ENCODE measurements at places on chromosomes 6 and 20. TPM values are rescaled to one million over a fixed set of nuclear protein-coding genes. Genes with fewer than 3 reads are reported as not detected.

- DNase-seq, result no peak
Measured at GRCh38 chr6:49557177-49557576, 6.7 kb downstream of the C6orf141 start.

GRCh38 chr6:40997234-40997957 is 41.6 kb downstream of the UNC5CL start:
- DNase-seq, result no peak

DNA sequence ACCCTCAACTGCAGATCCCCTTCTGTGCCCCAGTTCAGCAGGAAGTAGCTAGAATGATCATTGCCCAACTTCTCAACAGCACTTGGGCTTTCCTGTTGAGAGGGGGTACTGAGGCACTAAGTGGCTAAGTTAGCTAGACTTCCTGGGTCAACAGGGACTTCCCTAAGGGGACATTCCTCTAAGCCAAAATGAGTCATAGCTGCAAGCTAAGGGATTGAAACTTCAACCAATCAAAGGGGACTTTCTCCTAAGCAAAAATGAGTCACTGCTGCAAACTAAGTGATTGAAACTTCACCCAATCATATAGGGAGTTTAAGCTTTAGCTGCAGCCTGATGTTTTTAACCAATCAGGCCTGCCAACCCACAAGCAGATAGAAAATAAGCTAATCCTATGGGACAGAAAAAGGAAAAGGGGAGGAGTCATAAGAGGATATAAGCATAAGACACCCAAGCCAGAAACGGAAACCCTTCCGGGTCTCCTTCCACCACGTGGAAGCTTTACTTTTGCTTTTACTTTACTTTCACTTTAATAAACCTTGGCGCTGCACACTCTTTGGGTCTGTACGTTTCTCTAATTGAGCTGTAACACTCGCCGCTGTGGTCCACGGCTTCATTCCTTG is 659.0 kb upstream of the HS3ST5 start:
- no peak for DNase-seq

DNA sequence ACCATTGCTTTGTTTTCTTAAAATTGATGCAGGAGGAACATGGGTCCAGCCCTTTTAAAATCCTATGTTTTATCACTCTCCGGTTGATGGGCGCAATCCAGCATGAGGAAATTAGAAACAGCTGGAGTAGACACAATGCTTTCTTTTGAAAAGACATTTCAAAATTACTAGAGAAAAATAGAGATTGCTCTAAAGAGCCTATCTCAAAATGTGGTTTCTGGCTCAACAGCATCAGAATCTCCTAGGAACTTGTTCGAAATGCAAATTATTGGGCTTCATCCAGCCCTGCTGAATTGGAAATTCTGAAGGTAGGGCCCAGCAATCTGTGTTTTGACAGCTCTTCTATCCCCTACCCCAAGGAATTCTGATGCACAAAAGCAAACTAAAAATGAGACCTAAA is 190.8 kb upstream of the BMP2 start:
- no peak for DNase-seq

DNA sequence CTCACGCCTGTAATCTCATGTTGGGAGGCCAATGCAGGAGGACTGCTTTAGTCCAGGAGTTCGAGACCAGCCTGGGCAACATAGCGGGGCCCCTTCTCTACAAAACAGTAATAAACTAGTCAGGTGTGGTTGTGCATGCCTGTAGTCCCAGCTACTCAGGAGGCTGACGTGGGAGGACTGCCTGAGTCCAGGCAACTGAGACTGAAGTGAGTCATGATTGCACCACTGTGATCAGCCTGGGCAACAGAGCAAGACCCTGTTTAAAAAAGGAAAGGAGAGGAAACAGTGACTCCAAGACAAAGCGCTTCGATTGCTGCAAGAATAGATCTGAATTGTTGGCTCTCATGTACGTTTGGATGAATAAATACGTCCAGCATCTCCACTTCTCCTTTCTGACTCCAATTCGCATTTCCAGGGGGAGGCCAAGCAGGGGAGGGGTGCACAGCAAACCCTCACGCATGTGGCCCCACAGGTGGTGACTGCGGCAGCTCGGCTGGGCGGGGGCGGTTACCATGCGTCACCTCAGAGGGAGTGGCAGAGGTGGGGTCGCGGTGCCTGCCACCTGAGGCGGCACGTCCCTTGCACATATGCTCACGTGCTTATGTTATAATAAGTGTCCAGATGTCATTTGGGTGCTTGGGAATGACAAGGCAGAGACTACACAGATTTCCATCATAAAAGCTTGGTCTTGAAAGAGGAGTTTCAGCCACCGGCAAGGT is 95.1 kb upstream of the MPC1 start:
- DNase-seq, result no peak

DNA sequence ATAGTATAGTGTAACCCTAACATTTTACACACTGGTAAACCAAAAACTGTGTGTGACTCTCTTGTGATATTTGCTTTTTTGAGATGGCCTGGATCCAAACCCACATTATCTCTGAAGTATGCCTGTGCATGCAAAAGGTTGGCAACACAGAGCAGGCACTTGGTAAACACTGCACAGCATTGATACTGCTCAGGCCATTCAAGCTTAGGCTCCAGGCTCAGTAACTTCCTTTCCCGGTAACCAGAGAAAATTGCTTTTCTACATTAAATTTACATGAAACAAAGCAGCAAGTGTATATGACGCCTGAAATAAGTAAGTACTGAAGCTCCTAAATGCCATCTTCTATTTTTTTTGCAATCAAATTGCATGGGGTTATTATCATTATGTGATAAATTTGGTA is 205.7 kb downstream of the EPM2A start:
- no peak for DNase-seq

GRCh38 chr6:64040113-64040512 is 404.5 kb downstream of the PHF3 start:
- DNase-seq, result no peak

GRCh38 chr6:27726619-27727023 is 185.6 kb downstream of the OR2B2 start:
- DNase-seq, result no peak

DNA sequence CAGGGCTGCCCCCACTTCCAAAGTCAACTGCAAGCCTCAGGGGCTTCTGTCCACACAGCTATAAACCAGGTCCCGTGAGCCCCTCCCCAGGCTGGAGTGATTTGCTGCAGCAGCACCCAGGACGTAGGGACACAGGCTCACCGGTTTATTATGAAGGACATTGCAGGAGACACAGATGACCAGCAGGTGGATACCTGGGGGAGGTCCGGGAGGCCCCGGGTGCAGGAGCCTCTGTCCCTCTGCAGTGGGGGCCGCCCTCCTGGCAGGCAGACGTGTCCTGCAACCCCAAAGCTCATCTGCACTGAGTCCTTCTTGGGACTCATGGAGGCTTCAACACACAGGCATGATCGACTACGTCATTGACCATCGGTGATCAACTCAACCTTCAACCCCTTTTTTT is 14.5 kb upstream of the NTSR1 start:
- no peak for DNase-seq

Gene PI16
- not detected for total RNA-seq

Gene PREX1
- 18.0 TPM for total RNA-seq
